ENCODE measurements at places on chromosomes 7 and 10.

- no peak for DNase-seq
Observed at GRCh38 chr10:57094965-57095364, 733.9 kb upstream of the ZWINT start.

DNA sequence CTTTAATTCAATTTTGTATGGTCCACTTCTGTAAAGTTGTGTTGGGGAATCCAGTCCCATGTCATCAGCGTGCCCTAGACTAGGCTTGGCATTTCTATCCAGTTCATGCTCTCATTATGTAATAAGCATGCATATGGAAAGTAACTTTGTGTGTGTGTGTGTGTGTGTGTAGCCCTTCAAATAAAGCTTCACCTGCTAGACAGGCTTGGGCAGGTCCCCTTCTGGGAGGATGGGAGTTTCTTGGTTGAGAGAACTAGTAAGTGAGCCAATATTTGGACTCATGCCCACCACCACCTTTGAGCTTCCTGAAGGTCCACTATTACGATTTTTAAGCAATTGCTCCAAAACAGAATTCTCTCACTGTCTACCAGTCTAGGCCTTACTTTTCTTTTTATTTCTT lies 6.9 kb downstream of the BZW2 start:
- no peak for DNase-seq

DNA sequence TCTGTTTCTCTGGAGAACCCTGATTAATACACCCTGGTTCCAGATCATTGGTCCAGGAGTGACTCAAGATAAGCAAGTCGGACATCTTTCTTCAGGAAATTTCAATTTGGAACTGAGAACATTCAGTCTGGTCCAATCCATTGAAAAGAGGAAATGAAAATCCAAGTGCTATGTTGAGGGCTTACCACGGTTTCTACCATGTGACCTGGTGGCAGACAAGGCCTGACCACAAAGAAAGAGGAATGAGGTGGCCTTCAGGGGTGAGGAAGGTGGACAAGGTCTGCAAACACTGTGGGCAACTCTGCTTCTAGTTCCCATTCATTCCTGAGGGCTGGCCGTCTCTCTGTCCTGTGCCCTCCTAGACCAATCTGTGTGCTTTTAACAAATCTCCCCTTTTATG lies 149.2 kb upstream of the GHITM start:
- DNase-seq = no peak

GRCh38 chr10:124576526-124577420 lies 115.2 kb downstream of the LHPP start:
- no peak for DNase-seq

- DNase-seq = no peak
Observed at GRCh38 chr10:96820765-96821164, 11.3 kb upstream of the LCOR start.

- DNase-seq = no peak
Observed at GRCh38 chr7:25877802-25878789, 273.9 kb upstream of the NFE2L3 start.

- DNase-seq = no peak
Observed at GRCh38 chr7:138245682-138246081, 169.4 kb downstream of the AKR1D1 start.

DNA sequence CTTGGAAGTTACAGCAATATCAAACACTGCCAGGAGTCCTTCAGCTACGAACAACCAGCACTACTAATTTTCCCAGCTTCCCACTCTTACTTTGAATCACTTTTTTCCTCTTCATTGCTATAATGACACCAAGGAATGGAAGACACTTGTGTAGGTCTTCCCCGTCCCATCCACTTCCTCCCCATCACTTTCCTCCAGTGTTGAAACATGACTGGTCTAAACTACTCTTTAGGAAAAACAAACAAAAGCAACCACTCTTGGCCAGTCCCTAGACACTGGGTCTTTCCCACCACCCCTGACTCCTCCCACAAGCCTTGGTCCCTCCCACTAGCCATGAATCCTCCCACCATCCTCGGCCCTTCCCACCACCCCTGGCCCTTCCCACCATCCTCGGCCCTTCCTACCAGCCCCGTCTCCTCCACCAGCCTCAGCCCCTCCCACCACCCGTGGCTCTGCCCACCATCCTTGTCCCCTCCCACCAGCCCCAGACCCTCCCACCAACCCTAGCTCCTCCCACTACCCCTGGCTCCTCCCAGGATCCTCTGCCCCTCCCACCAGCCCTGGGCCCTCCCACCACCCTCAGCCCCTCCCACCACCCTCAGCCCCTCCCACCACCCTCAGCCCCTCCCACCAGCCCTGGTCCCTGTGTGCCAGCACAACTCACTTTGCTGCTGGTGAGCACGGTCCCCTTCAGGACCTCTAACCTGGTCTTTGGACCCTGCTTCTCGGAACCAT lies 68.5 kb downstream of the CXCL12 start:
- DNase-seq = no peak

GRCh38 chr7:22082886-22083703 lies 137.4 kb upstream of the CDCA7L start:
- DNase-seq = peak; percentile 60

GRCh38 chr10:36195364-36195763 lies 553.3 kb upstream of the FZD8 start:
- DNase-seq = no peak

DNA sequence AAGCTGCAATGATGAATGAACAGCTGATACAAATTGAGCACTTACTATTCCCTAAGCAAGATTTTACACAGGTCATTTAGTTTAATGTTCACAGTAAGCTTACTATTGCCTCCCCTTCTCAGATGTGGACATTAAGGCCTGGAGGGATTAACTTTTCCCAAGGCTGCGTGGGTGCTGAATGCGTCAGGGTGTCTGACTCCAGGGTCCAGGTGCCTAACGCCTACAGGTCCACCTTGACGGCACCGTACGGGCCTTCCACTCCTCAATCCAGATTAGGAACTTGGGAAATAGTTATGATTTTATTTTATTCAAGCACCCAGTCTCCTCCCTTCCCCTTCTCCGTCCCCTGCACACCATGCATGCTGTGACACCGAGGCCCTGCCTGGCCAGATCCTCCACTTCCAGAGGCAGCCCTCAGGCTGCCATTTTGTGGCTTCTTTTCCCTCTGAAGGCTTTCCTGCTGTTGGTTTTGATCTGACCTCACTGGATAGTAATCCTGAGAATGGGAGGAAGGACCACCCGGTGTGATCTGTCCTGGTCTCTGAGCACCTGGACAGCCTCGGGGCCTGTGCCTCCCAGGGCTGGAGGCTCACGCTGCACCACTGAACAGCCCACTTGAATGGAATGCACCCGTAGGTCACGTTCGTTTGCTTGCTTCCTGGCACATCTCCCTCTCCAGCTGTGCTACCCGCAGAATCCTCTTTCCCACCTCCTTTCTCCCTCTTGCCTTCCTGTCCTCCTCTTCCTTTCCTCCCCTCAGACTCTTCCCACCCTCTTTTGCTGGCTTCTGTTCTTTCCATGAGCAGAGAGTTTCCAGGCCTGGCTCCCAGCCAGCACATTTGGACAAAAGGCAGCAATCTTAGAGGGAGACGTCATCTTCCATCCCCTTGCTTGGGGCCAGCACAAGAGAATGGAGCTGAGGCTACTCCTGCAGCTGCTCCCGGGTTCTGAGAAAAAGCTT lies 14.4 kb downstream of the DENND2A start:
- no peak for DNase-seq

GRCh38 chr10:8378198-8378983 lies 323.9 kb downstream of the GATA3 start:
- no peak for DNase-seq

DNA sequence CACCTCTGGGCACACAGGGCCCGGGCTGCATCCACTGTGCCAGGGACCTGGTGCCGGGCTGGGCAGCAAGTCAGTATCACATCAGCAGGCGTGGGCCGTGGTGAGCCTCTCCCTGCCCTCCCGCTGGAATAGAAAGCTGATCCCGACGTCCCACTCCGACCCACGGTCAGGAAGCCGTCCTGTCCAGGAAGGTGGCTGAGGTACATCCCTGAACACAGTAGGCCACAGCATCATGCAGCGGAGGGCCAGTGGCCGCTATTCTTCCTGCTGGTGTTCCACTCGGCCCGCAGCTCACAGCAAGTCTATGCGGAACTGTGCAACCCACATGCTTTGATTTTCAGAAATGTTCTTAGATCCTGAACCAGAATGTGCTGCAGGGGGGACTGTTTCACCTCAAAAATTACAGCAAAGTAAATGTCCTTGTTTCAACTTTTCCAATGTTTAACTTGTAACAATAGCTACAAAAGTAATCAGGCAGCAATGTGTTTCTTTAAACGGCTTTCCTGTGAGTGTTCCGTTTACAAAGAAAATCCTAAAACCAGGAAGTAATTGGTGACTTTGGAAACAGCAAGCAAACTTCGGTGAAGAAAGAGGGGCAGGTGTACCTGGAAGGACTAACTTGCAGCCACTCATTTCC lies 676 bp upstream of the GPR146 start:
- DNase-seq = no peak

- DNase-seq = no peak
Observed at GRCh38 chr10:71262027-71262426, 49.7 kb downstream of the UNC5B start.

DNA sequence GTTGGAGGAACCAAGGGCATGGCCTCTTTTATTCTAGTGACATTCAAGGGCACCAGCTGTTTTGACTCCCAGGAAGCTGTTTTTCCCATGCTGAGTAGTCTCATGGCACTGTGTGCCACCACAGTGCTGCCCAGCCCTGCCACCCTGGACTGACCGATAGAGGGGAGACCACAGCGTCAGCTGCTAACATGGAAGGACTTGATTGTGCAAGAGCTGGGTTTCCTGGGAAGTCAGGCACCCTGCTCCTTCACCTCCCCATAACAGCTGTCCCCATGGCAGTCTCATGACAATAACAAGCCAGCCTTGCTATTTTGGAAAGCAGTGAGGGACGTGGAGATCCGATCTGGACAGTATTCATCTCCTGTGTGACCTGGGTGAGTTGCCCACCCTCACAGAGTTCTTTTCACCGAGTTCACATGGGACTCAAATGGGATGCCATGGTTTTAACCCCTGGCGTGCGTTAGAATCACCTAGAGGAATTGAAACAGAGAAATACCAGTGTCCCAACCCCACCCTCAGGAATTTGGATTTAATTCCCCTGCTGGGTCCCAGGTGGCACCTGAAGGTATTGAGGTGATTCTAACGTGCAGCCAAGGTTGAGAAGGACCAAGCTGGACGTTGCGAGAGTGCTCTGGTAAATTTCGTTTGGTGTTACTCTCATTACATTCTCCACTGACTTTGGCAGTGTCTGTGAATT lies 174.8 kb downstream of the CELF2 start:
- DNase-seq = no peak

DNA sequence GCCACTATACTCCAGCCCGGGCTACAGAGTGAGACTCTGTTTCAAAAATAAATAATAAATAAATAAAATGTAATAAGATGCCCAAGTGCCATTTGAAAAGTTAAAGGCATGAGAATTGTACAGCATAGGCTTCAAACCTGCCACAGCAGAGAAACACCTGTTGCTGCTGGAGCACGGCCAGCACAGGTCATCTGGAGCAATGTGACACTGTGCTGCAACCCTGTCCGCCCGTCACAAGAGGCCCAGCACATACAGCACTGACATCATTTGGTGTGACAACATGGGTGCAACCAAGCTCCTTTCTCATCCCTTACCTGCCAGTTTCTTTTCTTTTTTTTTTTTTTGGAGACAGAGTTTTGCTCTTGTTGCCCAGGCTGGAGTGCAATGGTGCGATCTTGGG lies 1.3 kb downstream of the RFC2 start:
- DNase-seq = no peak

DNA sequence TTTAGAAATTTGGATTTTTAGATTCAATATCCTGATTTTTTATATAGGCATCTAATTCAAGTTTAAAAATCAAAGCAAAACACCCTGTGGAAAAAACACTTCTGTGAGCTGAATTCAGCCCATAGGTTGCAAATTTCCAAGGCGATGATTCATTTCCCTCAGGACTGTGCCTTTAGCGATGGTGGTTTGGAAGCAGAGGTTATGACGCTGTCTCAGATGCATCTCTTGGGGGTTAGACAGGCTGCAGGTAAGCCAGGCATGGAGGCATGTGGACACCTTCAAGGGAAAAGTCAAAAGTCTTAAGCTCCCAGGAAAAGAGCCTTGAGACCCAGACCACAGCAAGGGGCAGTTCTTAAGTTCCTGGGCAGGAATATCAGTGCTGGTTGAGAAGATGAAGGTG lies 9.5 kb upstream of the FRA10AC1 start:
- DNase-seq = no peak

- no peak for DNase-seq
Observed at GRCh38 chr7:159084069-159084801, 60.4 kb downstream of the VIPR2 start.

GRCh38 chr10:133515471-133515870 lies 11.7 kb upstream of the CYP2E1 start:
- no peak for DNase-seq

GRCh38 chr10:43193496-43194080 lies 55.3 kb downstream of the CSGALNACT2 start:
- DNase-seq = no peak

- DNase-seq = no peak
Observed at GRCh38 chr7:24877790-24878311, 102.1 kb downstream of the OSBPL3 start.

- no peak for DNase-seq
Observed at GRCh38 chr7:149794661-149795060, 21.3 kb upstream of the ZNF467 start.

DNA sequence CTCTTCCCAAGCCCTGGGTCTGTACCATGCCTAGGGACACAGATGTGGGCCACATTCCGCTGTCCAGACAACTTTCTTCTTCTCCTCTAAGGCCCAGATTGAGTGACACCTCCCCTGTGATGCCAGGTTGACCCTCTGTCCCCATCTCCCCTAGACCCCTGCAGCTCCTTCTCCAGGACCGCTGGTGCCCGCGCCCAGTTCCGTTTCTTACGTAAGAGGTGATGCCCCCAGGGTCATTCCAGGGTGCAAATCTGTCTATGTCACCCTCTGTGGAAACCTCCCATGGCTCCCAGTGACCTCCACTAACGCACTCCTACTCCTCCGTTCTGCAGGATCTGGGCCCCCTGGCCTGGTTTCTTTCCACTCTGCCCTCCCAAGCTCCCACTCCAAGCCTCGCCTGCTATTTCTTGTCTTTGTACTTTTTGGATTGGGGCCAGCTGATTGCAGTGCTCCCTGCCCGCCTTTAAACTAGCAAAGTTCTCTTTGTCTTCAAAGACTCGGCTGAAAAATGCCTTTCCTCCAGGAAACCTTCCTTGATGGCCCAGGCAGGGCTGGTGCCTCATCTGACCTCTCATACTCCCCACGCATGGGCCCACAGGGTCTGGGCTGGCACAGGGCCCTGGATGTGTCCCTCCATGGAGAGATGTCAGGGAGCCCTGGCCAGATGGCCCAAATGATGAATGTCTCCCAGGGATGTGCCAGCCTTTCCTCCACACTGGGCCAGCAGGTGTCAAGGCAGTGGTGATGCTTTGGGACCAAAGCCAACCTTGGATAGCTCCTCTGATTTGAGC lies 21.3 kb upstream of the ELN start:
- no peak for DNase-seq

DNA sequence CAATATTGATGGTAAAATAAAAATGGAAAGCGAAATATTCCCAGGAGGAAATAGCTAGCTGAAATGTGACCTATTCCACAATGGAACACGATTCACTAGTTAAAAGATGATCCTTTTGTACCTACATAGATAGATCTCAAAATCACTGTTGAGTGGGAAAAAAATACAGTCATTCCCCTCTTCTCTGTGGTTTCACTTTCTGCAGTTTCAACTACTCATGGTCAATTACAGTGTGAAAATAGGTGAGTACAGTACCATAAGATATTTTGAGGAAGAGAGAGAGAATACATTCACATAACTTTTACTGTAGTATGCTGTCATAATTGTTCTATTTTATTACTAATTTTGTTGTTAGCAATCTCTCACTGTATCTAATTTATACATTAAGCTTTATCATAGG lies 56.0 kb upstream of the COL13A1 start:
- DNase-seq = no peak

GRCh38 chr7:5769571-5769970 lies 11.9 kb downstream of the RNF216 start:
- DNase-seq = no peak

- DNase-seq = no peak
Observed at GRCh38 chr7:32163141-32163806, 93.1 kb upstream of the PDE1C start.

Data from stimulated activated CD8-positive, alpha-beta memory T cell treated with anti-CD3 and anti-CD28 coated beads, Interleukin-4, amount 100 ng/mL, for 4 hours (primary cell).